ENCODE measurements at places on chromosomes 13 and 19.

DNA sequence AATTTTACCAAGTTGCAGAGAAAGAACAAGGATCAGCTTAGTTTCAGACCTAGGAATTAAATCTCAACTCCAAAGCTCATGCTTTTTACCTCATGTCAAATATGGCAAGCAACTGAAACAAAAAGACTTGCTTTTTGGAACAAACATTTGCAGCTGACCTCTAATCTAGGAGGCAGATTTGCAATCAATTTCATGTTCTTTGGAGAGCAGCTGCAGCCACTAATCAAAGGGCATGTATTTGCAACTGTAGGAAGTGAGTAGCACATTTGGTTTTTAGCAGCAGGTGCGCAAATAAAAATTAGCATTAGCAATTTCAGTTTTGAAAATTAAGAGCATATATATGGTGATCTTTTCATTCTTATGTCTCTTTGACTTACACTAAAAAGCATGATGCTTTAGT, 459.3 kb upstream of the SLC10A2 start:
- DNase-seq, result no peak

DNA sequence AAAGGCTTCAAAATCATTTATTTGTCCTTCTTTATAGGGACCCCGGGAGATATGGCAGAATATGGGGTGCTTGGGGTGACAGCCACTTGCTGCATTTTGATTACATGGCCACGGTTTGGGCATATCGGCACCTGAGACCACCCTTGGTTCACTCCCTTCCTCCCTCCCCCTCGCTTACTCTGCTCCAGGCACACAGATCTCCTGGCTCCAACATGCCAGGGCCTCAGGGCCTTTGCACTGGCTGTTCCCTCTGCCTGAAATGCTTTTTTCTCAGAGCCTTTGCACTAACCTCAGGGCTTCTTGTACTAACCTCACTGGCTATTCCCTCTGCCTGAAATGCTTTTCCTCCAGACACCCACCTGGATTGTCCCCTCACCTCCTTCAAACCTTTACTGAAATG, 23.8 kb downstream of the VAV1 start:
- DNase-seq, result no peak

- no peak for DNase-seq
Observed at GRCh38 chr13:73259061-73260017, 200.5 kb downstream of the KLF5 start.

DNA sequence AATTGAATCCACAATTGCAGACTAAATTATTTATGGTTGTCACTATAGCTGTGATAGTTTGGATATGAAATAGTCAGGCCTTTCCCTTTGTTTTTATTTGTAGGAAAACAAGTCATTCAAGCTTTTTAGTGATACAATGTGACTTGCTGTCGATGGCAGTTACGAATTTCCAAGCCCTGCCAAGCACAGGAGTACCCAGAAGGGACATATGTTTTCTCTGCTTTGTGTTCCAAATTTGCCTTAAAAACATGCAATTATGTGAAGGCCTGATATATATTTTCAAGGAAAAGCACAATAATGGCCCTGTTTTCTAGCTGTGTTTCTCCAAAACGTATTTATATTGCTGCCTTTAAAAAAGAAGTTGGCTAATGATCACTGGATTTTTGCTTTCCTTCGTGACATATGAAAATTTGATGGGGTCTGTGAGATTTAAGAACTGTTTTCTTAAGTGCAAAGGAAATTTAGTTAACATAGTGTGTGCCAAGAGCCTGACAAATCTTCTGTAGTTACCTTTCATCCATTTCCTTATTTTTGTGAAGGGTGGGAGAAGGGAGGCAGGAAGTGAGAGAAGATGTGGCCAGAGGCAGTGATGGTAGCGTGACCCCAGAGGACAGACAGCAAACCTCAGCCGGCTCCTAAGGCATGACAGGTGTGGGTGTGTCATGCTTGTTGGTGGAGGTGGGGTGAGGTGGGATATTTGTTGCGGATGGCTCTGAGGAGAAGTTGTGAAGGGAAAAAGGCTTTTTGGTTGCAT, 79.6 kb downstream of the TEX26 start:
- DNase-seq, result no peak

DNA sequence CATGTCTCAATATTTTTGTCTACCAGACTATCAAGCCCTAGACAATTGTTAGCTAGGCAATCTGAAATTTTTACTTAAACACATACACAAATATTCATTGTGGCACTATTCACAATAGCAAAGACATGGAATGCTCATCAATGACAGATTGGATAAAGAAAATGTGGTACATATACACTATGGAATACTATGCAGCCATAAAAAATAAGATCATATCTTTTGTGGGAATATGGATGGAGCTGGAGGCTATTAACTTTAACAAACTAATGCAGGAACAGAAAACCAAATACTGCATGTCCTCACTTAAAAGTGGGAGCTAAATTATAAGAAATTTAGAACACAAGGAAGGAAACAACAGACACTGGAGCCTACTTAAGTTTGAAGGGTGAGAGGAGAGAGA, 288.6 kb upstream of the MIR17HG start:
- DNase-seq, result no peak

GRCh38 chr13:84358601-84359000, 476.3 kb upstream of the SLITRK1 start:
- DNase-seq, result no peak

GRCh38 chr19:55353356-55353802, 1.1 kb downstream of the COX6B2 start:
- no peak for DNase-seq

GRCh38 chr13:45941261-45941660, 89.7 kb upstream of the SIAH3 start:
- no peak for DNase-seq

DNA sequence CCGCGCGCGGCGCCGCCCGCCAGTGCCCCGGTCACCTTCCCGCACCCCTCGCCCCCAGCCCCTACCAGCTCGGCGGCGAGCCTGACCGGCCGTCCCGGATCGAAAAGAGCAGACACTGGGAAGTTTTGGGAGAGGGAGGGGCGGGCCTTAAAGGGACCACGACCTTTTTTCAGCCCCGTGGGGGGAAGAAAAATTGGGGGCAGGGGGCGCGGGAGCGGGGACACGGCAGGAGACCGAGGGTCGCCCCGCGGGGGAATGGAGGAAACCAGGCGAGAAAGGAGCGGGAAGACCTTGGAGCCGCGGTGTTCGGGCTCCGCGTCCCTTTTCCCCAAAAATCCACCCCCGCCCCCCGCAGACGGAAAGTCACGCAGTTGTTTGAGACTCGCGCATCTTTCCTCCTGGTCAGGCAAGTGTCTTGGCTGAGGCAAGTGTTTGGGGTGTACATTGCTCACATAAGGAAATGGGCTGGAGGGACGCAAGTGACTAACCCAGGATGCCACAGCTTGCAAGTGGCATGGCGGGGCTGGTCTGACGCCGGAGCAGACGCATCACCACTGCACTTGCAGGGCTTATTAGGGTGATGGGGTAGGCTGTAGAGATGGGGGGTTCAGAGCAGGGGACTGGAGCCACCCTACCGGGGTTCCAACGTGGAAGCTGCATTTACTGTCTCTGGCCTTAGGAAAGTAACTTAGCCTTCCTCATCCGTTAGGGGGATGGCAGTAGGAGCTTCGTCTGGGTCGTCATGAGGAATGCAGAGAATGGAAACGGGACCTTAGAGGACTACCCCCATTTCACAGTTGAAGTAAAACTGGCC, 2.7 kb upstream of the HNRNPL start:
- peak; percentile 30 for DNase-seq

DNA sequence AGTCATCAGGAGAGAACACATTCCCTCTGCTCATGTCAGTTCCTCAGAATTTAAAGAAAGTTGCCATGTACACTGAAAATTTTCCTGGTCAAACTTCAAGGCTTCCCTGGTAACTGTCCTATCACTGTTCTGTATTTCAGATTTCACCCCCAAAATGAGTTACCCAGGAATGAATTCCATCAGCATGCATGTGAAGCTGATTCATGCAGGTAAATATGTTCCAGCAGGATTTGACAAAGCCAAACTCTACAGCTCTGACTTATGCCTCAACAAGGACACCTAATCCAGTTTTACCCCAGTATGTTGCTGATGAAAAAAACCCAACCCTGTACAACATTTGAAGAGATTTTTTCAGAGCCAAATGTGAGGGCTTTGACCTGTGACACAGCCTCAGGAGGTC, 21.5 kb downstream of the LIG4 start:
- no peak for DNase-seq

DNA sequence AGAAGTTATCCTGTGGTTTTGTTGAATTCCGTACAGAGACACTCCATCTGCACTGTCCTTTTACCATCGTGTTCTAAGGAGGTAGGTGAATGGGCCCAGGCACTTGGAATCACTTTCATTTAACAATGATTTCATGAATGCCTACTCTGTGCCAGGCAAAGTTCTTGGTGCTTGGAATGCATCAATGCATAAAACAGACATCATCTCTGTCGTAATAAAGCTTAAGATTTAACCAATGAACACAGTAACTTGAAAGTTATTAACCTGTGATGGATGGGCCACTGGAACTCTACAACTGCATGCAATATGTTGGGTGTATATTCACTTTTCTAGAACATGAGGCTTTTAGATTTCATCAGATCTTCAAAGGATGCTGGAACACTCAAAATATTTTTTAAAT, 14.1 kb upstream of the STARD13 start:
- no peak for DNase-seq

- peak; percentile 69 for DNase-seq
Observed at GRCh38 chr19:13093407-13094105, 9.1 kb downstream of the LYL1 start.

DNA sequence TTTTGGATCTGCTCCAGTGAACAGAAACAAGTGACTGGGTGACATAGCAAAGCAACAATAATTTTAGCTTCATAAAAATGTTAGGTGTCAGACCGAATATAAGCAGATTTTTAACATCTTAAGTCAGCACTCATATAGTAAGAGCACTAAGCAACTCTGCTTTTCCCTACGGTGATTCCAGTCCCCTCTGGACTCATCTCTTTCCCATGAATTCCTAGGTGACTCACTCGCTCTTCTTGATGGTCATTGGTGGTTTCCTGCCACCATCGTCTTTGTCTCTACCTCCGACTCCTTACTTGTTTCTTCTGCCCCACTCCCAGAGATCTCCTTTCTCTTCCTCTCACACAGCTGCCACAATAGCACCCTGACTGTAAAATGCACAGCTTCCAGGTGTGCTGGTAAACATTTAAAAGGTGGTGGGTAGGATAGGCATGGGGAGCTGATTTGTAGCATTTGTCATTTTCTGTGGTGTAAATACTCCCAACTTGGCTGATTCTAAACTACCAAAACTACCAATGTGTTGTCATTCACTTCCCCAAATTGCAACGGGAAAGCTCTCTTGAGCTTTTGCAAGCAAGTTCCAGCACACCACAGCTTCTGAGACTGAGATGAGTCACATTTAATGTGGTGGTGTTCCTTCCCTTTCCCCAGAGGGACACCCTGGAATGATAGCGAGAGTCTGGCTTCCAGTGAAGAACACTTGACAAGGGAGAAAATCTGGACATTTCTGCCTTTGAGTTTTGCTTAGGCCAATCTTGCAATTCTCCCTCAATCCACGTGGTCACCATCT, 42.8 kb upstream of the CLDN10 start:
- no peak for DNase-seq

DNA sequence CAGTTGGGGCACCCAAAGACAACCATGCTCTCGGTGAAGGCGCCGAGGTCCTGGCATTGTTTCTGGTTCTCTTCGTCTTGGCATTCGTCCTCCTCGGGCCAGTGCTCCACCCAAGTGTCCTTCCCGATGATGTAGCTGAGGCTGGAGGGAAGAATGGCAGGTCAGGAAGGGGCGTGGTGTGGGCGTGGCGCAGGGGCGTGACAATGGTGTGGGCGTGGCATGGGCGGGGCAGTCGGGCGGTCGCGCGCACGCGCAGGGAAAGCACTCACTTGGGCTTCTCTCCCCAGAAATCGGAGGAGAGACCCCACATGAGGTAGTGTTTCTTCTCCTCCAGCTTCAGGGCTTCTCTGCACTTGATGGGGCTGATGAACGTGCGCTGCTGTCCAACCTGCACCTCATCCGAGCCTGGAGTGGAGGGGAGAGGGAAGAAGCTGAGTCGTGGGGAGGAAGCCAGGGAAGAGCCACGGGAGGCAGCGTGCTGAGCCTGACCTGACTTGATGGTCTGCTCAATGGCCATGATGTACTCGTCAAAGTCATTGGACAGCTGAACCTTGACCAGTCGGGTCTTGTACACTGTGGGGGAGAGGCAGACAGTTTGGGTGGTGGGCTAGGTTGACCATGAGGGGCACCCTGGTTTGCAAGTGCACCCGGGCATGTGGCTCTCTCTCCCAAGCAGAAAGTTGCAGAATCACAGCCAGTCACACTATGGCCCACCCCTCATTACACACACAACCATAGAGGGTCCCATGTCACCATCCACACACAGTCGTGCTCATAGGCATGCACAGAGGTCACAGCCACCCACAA, 8.1 kb upstream of the TNFSF14 start:
- DNase-seq, result no peak

GRCh38 chr19:55474269-55475265, 1.9 kb upstream of the ZNF628 start:
- no peak for DNase-seq

GRCh38 chr13:37212826-37213225, 107.4 kb upstream of the CSNK1A1L start:
- DNase-seq, result no peak

GRCh38 chr13:111460548-111461444, 140.4 kb downstream of the TEX29 start:
- DNase-seq, result no peak

GRCh38 chr13:72686766-72687165, 40.7 kb downstream of the MZT1 start:
- no peak for DNase-seq

DNA sequence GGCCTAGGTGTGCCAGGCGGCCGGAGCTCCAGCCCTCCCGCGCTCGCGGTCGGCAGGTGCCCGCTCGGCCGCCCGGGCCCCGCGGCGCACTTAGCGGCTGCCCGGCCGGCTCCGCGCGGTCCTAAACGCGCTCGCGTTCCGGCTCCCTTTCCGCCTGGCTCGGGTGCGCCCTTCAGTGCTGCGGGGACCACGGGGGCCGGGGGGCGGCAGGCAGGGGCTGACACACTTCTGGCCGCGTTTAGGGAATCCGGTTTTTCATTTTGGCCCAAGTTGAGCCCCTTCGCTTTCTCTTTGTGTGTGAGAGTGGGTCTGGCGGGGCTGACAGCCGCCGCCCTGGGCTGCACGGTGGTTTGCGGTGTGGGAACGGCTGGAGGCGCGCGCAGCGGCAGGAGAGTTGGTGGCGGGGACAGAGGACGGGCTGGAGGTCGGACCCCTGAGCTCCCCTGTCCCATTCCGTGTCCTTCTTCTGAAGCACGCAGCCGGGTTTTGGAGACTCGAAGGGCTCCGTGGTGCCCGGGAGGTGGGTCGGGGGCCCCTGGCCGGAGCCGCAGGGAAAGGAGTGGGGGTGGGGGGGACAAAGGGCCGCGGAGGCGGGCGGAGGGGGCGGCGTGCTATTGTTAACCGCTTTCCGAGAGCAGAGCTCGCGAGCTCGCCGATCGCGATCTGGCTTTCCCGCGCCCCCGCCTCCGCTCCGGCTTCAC, 3.1 kb downstream of the FGF9 start:
- DNase-seq, result no peak

- DNase-seq, result no peak
Observed at GRCh38 chr19:33278023-33278402, 24.3 kb downstream of the CEBPA start.

GRCh38 chr19:13511947-13512346, 5.7 kb upstream of the CACNA1A start:
- DNase-seq, result no peak
